ENCODE measurements at places on chromosomes 12 and 14. TPM values are rescaled to one million over a fixed set of nuclear protein-coding genes. Genes with fewer than 3 reads are reported as not detected.

GRCh38 chr14:21299562-21300130, 19.8 kb downstream of the RPGRIP1 start:
- H3K27ac ChIP-seq, result no peak overlapping the region
- H3K4me1 ChIP-seq, result peaks cover 12% of the 10 kb centered on the region
- H3K27me3 ChIP-seq, result peaks cover 26% of the 10 kb centered on the region
- no peaks in the 10 kb centered on the region for H3K36me3 ChIP-seq

SLC25A47 gene
- not detected for total RNA-seq

DNA sequence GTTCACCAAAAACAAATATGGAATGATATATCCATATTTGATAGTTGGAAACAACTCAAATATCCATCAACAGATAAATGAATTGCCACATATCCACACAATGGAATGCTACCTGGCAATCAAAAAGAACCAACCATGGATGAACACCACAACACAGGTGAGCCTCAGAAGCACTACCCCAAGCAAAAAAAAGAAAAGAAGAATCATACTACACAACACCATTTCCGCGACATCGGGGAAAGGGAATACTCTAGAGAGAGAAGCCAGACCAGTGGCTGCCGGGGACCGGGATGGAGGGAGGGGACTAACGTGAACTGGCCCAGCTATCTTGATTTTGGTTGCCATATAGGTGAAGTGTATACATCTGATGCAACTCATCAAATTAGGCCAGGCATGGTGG, 41.4 kb downstream of the SCARB1 start:
- H3K27me3 ChIP-seq, result no peaks in the 10 kb centered on the region
- H3K4me3 ChIP-seq, result no peak overlapping the region
- DNase-seq, result no peak
- no peaks in the 10 kb centered on the region for H3K36me3 ChIP-seq

- H3K27me3 ChIP-seq, result no peaks in the 10 kb centered on the region
- no peaks in the 10 kb centered on the region for H3K4me1 ChIP-seq
- no peak overlapping the region for H3K27ac ChIP-seq
- H3K36me3 ChIP-seq, result no peaks in the 10 kb centered on the region
- no peak for DNase-seq
Measured at GRCh38 chr12:131024026-131024425, 70.3 kb downstream of the ADGRD1 start.

- peak overlapping the region; percentile 81 for H3K4me3 ChIP-seq
- peak overlapping the region; percentile 85 for H3K27ac ChIP-seq
- H3K36me3 ChIP-seq, result peaks cover 17% of the 10 kb centered on the region
- DNase-seq, result peak; percentile 76
Measured at GRCh38 chr12:25054783-25055144, 105.9 kb upstream of the BCAT1 start.

HCAR3 gene
- not detected for total RNA-seq
